ENCODE measurements at places on chromosomes 13 and 19.

GRCh38 chr19:37361994-37362393, 8.9 kb upstream of the ZNF527 start:
- no peak for DNase-seq

- no peak for DNase-seq
These were observed 29.1 kb downstream of the EPS15L1 start for GRCh38 chr19:16442386-16443276.

DNA sequence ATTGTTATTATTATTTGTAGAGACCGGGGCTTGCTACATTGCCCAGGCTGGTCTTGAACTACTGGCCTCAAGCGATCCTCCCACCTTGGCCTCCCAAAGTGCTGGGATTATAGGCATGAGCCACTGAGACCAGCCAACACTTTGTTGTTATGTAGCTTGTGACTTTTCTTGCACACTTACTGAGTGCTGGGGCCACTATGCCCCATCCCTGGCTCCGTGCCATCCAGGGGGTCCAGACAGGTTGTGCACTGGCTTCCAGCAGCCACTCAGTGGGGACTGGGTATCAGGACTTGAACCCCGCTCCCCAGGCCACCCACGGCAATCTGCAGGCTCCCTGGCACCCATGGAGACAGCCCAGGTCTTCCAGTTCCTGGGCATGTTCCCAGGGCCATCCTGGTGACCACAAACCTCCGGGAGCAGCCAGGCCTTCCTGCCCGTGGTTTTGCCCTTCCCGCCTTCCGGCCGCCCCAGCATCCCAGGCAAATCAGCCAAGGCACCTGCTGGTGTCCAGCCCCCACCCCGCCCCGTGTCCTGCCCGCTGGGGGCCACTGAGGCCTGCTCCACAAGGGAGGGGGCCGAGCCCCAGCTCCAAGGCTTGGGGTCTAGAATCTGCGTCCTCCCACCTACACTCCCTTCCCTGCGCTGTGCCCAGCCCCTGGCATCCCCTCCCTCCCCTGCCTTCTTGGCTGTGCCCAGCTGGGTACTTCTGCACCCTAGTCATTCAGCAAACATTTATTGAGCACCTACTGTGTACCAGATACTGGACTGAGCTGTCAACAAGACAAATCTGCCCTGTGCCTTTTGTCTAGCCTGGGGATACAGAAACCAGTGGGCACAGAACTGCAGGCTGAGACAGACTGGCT, 23.7 kb upstream of the SEMA6B start:
- DNase-seq = no peak

DNA sequence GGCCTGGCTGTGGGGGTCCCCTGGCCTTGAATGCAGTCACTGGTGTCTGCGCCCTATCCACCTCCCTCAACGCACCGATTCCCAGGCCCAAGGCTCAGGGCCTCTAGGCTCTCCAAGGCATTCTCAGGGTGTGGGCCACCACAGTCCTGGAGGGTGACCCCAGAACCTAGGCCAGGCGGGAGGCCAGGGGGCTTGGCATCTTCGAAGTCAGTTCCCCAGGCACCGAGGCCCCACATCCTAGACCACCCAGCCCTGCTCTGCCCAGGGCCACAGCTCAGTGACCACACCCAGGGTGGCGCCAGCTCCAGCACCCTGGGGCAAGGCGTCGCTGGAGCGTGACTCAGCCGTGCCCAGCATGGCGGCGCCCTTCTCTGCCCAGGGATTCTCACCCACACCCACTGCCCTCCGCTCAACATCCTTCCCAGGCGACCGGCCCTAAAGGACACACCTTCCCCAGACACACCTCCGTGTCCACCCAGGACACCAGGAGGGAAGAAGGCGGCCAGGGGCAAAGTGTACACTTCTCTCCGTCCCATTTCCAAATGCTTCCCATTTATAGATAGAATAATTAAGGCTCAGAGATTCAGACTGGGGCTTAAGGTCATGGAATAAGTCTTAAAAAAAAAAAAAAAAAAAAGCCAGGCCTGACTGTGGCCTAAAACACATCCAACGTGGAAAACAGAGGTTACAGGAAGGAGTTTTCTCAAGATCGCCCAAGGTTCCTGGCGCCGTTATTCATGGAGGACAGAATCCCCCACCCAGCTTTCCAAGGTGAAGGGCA, 36.4 kb upstream of the NANOS3 start:
- no peak for DNase-seq

- DNase-seq = no peak
These were observed 393.8 kb downstream of the SLITRK6 start for GRCh38 chr13:85405316-85405897.

- DNase-seq = peak; percentile 85
These were observed 52.8 kb downstream of the SPTBN4 start for GRCh38 chr19:40519352-40520322.

GRCh38 chr19:3620145-3620816, 6.3 kb downstream of the CACTIN start:
- no peak for DNase-seq

GRCh38 chr13:65808061-65808460, 1422.1 kb downstream of the PCDH9 start:
- DNase-seq = no peak

DNA sequence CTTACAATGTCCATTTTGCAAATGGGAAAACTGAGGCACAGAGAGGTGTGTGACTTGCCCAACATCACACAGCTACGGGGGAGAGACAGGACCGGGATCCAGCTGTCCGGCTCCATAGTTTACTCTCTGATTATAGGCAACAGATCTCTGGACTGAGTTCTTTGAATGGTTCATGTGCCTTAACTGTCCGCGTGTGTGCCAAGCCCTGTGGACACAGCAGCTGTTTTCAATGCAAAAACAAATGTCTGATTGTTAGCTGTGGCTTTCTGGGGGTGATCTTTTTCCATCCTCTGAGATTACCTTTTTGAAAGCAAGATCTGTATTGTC, 94.1 kb downstream of the KL start:
- no peak for DNase-seq

DNA sequence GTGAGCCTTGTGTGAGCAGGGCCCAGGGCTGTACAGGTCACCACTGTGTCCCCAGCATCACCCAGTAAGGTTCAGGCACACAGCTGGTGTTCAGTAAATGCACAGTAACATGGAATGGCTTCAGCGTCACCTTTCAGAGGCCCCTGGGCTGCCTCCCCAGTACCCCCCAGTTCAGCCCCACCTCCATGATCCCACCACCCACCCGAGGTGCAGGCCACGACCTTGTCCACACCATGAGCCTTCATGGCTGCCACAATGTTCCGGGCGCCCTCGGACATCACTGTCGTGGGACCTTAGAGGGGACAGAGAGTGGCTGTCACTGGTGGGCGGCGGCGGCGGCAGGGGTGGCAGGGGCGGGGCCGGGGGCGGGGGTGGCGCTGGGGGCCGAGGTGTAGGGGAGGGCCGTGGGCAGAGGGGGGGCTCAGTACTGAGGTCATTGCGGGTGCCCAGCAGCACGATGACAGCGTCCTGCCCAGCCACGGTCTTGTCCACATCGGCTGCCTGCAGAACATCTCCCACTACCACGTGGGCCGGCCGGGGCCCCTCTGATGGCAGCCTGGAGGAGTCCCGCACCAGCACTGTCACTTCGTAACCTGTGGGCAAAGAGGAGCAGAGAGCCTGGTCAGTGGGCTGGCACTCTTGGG, 7.5 kb downstream of the BLVRB start:
- DNase-seq = no peak

- peak; percentile 69 for DNase-seq
These were observed 37.5 kb downstream of the SUGP2 start for GRCh38 chr19:18995804-18996241.

DNA sequence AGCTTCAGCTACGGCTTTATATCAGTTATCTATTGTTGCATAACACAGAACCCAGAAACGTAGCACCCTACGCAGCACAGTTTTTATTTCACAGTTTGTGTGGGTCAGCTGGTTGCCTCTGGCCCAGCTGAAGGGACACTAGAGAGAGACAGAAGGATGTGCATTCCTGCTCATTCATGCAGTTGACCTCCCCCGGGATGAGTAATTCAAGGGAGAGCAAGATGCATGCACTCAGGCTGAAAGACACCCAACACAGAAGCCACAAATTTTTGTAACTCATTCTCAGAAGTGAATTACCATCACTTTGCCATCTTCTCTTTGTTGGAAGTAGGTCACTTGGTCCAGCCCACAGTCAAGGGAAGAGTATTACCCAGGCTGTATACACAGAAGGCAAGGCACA, 89.5 kb downstream of the EFNB2 start:
- DNase-seq = no peak

- DNase-seq = no peak
These were observed 147.4 kb downstream of the PTPRS start for GRCh38 chr19:5193192-5193591.

DNA sequence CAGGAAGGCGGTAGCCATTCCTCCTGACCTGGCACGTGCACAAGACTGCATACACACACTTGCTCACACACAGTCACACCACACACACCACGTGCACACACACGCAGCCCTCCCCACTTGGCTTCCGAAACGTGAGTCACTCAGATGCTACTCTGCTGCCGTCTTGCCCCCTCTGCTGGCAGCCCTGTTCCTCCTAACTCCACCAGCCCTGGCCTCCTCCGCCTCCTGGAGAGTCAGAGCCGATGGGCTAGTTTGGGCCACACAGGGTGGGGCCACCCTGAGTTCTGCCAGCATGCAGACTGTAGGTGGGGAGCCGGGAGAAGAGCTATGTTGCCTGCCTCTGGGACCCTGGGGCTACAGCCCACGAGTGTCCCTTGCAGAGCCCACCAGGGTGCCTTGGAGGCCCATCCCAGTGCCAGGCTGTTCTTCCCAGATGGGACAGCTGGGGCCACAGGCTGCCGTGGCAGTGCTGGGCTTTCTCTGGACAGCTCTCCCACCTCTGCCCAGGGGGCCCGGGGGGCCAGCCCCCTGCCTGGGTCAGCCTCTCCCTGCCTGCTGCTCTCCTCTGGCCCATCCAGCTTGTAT, 12.1 kb downstream of the PIN1 start:
- DNase-seq = peak; percentile 94

- DNase-seq = no peak
These were observed 652.5 kb downstream of the SLITRK1 start for GRCh38 chr13:83229574-83230305.

DNA sequence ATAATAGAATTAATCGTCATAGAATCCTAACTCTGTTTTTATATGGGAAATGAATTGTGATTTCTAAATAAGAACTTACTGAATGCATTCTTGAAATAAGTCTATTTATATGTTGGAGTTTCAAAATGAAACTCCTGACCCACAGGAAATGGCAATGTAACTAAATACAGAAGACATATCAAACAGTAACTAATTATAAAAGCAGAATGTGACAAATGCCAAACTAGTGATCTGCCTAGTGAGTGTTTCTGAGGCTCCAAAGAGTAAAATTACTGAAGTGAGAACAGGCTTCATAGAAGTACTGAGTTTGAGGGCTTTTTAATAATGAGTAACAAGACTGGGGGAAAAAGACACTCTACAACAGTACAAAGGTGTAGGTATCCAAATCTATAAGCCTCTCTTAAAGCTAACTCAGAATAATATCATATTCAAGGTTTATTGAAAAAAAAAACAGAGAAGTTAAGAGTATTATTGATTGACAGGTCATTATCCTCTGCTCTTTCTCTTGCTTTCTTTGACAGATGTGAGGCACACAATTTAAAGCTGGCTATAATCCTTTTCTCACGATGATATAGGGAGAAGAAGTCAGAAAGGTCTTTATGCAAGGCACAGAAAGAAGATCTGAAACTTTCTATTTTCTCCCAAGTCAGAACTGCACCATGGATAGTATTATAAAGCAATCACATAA, 17.4 kb upstream of the ATXN8OS start:
- DNase-seq = no peak

All from posterior cingulate gyrus (tissue), 11 donors.